ENCODE measurements at places on chromosomes 4 and X. TPM values are rescaled to one million over a fixed set of nuclear protein-coding genes. Genes with fewer than 3 reads are reported as not detected.

The MTNR1A gene
- not detected for polyA plus RNA-seq

The NR3C2 gene
- polyA plus RNA-seq: 5.3 TPM

The PABPC1L2B gene
- not detected for polyA plus RNA-seq

The FSTL5 gene
- 24.0 TPM for polyA plus RNA-seq

The MAGEC3 gene
- polyA plus RNA-seq: not detected

The KLB gene
- polyA plus RNA-seq: 0.85 TPM

The OTUD6A gene
- not detected for polyA plus RNA-seq

The HTN1 gene
- polyA plus RNA-seq: not detected

The MAGEA11 gene
- not detected for polyA plus RNA-seq

The CPE gene
- polyA plus RNA-seq: 852 TPM

The DDX53 gene
- not detected for polyA plus RNA-seq

The KLHL4 gene
- 48.5 TPM for polyA plus RNA-seq

The F8A2 gene
- polyA plus RNA-seq: not detected

The BMP2K gene
- polyA plus RNA-seq: 13.0 TPM

The ACE2 gene
- 0.98 TPM for polyA plus RNA-seq

The CCDC110 gene
- polyA plus RNA-seq: 1.2 TPM

The MFAP3L gene
- polyA plus RNA-seq: 43.4 TPM

The MAOB gene
- polyA plus RNA-seq: 42.1 TPM

The WDFY3 gene
- 13.6 TPM for polyA plus RNA-seq

The SPRY1 gene
- polyA plus RNA-seq: 6.2 TPM

The CLCN3 gene
- 197 TPM for polyA plus RNA-seq

The RNF150 gene
- 21.0 TPM for polyA plus RNA-seq

The ZXDA gene
- polyA plus RNA-seq: 1.5 TPM

The NKAP gene
- polyA plus RNA-seq: 2.4 TPM

The BTK gene
- polyA plus RNA-seq: not detected

The NSG1 gene
- 1,066 TPM for polyA plus RNA-seq

The SLC10A3 gene
- 1.7 TPM for polyA plus RNA-seq

The ANXA10 gene
- polyA plus RNA-seq: not detected

The ARX gene
- 0.66 TPM for polyA plus RNA-seq

The SCRG1 gene
- 19.4 TPM for polyA plus RNA-seq

The MAP3K15 gene
- not detected for polyA plus RNA-seq

The NAP1L5 gene
- 81.0 TPM for polyA plus RNA-seq

The OTC gene
- polyA plus RNA-seq: not detected

The NWD2 gene
- polyA plus RNA-seq: 21.9 TPM

The EDA2R gene
- polyA plus RNA-seq: not detected

The DMRTC1 gene
- 0.38 TPM for polyA plus RNA-seq

The LRIT3 gene
- polyA plus RNA-seq: 0.08 TPM

The GUCY1B1 gene
- polyA plus RNA-seq: 81.6 TPM

The FAT4 gene
- polyA plus RNA-seq: 0.14 TPM

The SLC30A9 gene
- polyA plus RNA-seq: 48.5 TPM

The TEC gene
- 0.06 TPM for polyA plus RNA-seq

The MID1 gene
- polyA plus RNA-seq: 45.1 TPM

The VCX2 gene
- polyA plus RNA-seq: not detected

The VSIG4 gene
- not detected for polyA plus RNA-seq

The PPARGC1A gene
- polyA plus RNA-seq: 7.9 TPM

The PFKFB1 gene
- polyA plus RNA-seq: not detected

The ADH6 gene
- not detected for polyA plus RNA-seq

The PABPC1L2A gene
- not detected for polyA plus RNA-seq

The RWDD4 gene
- polyA plus RNA-seq: 14.8 TPM

The BEX5 gene
- 252 TPM for polyA plus RNA-seq

The CCDC160 gene
- 2.6 TPM for polyA plus RNA-seq

The MND1 gene
- not detected for polyA plus RNA-seq

The SSX2B gene
- not detected for polyA plus RNA-seq

The PWWP3B gene
- 3.8 TPM for polyA plus RNA-seq

The SGCB gene
- polyA plus RNA-seq: 43.5 TPM

The LRCH2 gene
- 8.1 TPM for polyA plus RNA-seq

The ITIH6 gene
- polyA plus RNA-seq: not detected

The PRRG1 gene
- 0.91 TPM for polyA plus RNA-seq
